Muscle of back (tissue), 13 donors: ENCODE measurements at places on chromosomes 6 and 20.

DNA sequence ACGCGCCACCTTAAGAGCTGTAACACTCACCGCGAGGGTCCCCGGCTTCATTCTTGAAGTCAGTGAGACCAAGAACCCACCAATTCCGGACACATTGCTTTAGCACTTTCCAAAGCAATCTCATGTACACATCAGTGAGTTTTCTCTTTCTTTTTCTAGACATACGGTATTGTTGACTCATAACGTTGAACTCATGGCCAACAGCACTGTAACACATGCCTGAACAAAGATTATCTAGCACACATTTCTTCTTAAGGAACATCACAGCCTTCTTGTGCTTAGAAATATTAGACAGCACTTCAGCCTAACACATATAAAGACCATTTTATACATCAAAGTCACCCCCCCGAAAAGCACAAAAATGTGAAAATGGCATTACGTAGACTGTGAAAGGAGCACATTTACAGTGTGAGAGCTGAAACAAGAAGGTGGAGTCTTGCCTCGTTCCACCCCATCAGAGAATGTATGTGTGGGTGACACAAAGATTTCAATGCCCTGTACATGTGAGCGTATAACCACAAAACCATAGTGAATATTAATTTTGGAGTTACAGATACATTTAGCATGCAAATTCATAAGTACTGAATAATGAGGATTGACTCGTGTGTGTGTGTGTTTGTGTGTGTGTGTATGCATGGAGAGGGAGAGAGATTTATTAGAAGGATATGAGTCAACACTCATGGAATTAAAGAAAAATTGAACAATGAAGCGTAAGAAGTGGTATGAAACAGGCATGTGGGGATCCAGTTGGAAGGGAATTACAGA lies 134.1 kb downstream of the FAM83B start:
- no peak for DNase-seq

- DNase-seq = peak; percentile 72
Observed at GRCh38 chr6:42279144-42279781, 61.6 kb upstream of the MRPS10 start.

DNA sequence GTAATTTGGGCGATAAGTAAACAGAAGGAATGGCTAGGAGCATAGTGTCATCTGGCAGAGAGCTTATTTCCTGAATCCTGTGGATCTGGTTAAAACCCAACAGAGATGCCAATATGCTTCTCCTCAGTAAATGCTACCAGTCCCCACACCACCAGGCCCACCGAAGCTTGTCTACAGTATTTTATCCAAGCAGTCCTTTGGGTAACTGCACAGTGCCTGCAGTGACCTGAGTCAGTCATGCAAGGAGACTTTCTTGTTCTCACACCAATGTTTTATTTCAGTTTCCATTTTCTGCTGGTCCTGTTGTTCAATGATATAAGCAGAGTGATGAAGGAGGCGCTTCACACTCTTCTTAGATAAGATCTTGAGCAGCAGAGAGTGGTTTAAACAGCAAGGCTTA lies 326.3 kb downstream of the RIMS1 start:
- DNase-seq = no peak

DNA sequence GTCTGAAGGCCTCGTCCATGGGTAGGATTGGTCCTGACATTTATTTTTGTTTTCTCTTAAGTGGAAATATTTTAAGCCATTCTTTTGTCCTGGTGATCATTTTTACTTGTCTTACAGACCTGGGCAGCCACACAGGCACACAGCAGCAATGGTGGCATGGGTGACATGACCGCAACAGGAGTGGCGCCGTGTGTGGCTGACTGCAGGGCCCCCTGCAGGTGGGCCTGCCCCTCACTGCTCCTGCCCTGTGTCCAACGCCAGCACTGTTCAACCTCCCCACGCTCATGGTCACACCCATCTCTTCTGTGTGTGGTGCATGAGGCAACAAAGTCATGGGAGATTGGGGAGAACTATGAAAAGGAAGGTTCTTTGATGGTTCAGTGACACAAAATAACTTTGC lies 151.9 kb downstream of the MYLK4 start:
- DNase-seq = no peak

DNA sequence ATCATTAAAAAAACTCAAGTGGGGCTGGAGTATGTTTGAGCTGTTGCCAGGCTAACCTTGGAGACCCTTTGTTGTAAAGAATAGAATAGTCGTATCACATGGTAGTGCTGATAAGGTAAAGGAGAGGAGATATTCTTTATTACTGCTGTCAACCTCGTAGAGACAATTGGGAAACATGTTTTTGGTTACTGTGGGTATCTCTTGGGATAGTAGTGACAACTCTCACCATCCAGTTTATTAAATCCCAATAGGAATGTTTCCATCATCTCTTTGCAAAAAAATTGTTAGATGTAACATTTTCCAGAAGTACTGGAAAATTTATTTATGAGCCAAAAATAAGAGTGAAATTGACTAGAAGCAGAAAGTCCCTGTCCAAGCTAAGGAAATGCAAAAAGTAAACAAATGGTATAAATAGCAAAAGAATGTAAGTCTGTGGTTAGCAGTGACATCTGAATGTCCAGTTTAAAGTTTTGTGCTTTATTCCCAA lies 829.3 kb upstream of the CITED2 start:
- DNase-seq = peak; percentile 60

DNA sequence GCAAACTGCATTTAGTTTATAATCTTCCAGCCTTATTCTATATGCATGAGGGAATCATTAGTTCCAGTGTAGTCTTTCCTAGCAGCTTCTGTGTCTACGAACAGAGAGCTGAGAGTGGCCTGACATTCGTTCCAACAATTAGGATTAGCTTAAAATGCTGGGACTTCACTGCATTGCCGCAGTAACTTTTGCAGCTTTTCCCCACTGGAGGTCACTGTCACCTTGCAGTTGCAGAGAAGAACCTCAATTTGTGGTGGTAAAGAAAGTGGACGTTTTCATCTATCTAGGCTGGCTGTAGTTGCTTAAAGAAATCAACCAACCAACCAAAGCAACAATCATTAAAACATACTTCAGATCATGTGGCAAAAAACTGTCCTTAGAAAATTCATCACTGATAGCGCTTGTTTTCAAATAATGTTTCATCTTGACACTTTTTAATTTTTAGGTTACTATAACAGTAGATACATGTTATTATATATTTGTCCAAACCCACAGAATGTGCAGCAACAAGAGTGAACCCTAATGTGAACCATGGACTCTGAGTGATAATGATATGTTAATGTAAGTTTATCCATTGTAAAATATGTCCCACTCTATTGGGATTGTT lies 12.2 kb downstream of the MYLK4 start:
- DNase-seq = peak; percentile 78

DNA sequence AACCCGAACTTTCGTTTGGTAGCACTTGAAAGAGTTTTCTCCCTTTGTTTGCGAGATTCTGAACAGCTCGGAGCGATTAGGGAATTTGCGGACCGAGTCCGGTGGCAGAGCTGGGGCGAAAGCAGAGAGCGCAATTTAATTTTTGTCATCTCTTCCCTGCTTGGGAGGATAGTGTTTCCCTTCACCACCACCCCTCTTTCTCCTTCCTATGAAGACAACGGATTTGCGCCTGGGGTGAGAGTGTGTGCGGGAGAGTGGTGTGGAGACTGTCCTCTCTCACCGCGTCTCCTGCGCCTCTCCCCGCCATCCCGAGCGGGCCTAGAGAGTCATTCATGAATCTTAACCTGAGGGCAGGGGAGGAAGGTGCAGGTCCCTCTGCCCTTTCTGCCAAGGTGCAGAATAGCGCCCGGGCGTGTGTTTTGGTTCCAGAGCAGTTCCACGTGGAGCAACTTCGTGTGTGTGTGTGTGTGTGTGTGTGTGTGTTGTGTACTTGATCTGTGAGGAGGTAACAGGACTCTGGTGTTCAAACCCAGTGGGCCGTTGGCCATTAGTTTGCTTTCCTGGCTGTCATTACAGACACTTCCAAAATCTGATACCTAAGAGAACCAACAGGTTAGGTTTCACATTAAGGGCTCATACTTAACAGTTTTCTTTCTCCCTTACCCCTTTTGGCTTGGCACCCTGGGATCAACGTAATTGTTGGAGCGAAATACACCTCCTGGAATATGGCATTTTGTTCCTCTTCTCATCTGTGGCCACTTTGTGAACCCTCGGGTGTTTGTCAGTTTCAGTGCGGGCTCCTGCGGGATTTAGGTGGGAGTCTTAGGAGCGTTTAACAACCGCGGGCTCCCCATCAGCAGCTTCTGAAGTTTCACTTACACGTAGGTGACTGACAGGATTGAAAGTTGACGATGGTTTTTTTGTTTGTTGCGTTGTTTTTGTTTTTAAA lies 1.8 kb downstream of the EYA4 start:
- DNase-seq = no peak

GRCh38 chr6:6891949-6892461 lies 215.8 kb upstream of the RREB1 start:
- DNase-seq = no peak

GRCh38 chr20:50731930-50732690 lies 730 bp downstream of the PARD6B start:
- no peak for DNase-seq

GRCh38 chr6:74467533-74468215 lies 738.2 kb downstream of the COL12A1 start:
- DNase-seq = no peak

- no peak for DNase-seq
Observed at GRCh38 chr6:68958327-68958726, 323.2 kb downstream of the ADGRB3 start.

GRCh38 chr6:1624851-1625781 lies 15.4 kb downstream of the FOXC1 start:
- DNase-seq = no peak

GRCh38 chr6:33018904-33019303 lies 9.5 kb upstream of the HLA-DOA start:
- DNase-seq = peak; percentile 65

GRCh38 chr20:58649288-58650180 lies 1.5 kb upstream of the STX16 start:
- DNase-seq = peak; percentile 73

GRCh38 chr6:113018351-113019151 lies 671.4 kb downstream of the RFPL4B start:
- peak; percentile 81 for DNase-seq

- no peak for DNase-seq
Observed at GRCh38 chr20:37343212-37343993, 2.5 kb upstream of the SRC start.

DNA sequence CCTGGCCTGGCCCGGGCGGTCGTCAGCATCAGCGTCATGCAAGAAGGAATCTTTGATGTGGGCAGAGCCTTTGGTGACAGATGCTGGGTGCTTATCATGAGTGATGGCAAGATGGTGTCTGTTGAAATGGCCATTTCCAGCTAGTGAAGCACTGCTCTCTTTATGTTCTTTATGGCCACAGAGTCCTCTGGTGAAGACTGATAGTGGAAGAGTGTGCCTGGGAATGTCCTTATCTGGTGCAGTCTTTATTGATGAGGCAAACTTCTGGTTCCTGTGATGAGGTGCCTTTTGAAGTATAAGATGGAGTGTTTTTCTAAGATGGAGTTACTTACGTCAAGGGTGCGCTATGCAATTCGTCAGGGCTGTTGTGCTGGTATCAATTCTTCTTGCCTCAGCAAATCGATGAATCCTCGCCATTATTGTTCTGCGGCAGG lies 22.6 kb upstream of the CCR6 start:
- DNase-seq = no peak

- no peak for DNase-seq
Observed at GRCh38 chr20:44394702-44395460, 39.4 kb downstream of the HNF4A start.

DNA sequence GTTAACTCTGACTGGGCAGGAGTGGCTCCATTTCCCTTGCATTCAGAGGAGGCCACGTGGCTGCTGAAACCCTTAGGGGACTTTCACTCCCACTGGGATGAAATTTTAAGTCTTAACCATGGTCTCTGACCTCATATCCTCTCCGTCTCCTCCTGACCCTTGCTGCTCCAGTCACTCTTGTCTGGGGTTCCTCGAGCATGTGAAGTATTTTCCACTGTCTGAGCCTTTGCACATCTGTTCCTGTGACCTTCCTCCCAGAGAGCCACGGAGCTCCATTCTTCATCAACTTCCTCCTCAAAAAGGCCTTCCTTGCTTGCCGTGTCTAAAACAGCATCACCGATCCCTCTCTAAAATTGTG lies 153.0 kb upstream of the UST start:
- no peak for DNase-seq

DNA sequence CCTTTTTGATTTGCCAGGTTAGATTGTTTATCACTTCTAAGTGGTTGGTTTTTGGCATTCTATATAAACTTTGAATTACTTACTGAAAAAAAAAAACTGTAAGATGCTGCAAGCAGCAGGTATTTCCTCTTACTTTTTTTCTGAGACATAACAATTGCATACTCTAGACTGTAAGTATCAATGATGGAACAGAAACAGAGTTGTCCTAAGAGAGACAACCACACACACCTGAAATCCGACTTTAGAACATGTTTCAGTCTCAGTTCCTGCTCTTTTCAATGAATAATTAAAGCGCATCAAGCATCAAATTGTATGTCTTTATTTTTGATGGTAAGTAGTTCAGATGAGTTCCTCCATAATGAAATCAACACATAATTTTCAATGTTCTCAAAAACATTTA lies 105.3 kb upstream of the KHDRBS2 start:
- DNase-seq = no peak

DNA sequence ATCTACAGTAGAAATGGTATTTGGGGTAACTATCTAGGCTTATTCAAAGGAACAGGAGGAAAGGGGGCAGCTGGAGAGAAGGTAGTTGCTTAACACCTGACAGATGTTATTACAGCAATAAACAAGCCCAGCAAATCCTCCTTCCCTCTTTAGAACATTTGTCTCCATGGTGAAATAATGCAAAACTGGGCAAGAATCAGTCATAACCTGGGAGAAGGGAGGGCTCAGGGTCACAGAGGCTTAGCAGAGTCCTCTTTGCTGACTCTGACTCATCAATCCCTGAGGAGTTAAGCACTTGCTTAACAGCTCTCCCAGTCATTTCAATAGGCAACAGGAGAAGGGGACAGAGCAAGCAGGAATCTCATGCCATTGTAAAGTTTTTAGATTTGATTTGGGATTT lies 230.3 kb downstream of the IBTK start:
- no peak for DNase-seq

- no peak for DNase-seq
Observed at GRCh38 chr6:168609026-168609685, 168.2 kb downstream of the SMOC2 start.

DNA sequence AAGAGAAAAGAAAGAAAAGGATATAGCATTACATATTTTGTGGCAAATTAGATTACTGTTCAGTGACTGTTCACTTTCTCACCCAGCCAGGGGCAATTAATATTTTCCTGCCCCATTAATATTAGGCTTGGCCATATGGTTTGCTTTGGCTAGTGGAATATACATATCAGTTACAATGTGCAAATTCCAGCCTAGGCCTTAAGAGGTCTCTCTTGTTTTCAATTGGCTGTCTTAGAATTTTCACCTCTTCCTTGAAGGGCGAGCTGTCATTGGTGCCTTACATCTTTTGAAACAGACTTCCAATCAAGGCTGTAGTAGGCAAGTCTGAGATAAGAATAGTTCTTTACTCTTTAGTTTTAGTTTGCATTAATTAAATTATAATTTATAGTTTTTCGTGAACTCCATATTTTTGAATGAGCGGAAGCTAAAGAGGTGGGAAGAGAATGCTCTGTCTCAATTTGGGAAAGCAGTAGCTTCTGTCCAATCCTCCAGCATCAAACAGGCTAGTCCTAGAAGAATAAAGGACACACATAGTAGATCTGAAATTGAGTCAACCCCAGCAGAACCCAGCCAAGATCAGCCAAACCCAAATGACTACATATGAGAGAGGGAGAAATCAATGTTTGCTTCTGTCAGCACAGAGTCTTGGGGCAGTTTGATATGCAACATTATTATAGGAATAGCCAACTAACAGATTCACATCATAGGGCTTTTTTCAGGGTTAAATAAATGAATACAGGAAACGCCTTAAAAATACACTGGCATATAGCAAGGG lies 6.3 kb upstream of the CSNK2A1 start:
- no peak for DNase-seq

- no peak for DNase-seq
Observed at GRCh38 chr20:54255157-54255556, 47.3 kb downstream of the PFDN4 start.
